Cerebellar nuclear complex (tissue), 1 donor: ENCODE measurements at places on chromosomes 13 and 19.

- no peak for DNase-seq
These were observed 15.4 kb upstream of the IRGC start for GRCh38 chr19:43700395-43701000.

DNA sequence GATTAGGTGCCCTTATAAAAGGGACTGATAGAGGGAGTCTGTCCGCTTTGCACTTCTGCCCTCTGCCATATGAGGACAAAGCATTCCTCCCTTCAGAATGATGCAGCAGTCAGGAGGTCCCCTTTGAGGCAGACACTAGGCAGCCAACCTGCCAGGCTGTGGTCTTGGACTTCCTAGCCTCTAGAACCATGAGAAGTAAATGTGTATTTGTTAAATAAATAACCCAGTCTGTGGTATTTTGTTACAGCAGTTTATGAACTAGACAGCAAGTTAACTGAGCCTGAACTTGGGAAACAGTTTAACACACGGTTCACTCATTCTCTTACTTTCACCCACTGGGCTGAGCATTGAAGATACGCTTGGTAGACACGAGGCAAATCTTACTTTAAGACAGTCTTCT lies 313.2 kb downstream of the UQCRFS1 start:
- DNase-seq, result no peak

- DNase-seq, result no peak
These were observed 10.5 kb upstream of the GJA3 start for GRCh38 chr13:20171364-20171763.

- no peak for DNase-seq
These were observed 222.8 kb downstream of the LIG4 start for GRCh38 chr13:107992542-107992941.

- DNase-seq, result no peak
These were observed 19.7 kb downstream of the EFNB2 start for GRCh38 chr13:106515635-106516254.

DNA sequence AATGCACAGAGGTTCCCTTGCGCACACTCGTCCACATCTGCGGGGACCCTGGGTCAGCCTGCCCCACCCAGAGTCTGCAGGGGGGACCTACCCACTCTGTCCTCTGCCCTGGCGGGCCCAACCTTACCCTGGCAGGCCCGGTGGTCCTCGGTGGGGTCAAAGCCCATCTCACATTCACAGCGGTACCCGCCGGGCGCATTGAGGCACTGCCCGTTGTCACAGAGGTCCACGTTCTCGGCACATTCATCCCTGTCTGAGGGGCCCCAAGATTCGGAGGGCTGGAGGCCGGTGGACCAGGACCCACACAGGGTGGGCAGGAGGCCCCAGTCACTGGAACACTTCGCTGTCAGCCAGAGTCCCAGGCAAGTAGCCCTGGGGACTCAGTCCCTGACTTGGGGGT lies 38.5 kb downstream of the FBN3 start:
- DNase-seq, result no peak

DNA sequence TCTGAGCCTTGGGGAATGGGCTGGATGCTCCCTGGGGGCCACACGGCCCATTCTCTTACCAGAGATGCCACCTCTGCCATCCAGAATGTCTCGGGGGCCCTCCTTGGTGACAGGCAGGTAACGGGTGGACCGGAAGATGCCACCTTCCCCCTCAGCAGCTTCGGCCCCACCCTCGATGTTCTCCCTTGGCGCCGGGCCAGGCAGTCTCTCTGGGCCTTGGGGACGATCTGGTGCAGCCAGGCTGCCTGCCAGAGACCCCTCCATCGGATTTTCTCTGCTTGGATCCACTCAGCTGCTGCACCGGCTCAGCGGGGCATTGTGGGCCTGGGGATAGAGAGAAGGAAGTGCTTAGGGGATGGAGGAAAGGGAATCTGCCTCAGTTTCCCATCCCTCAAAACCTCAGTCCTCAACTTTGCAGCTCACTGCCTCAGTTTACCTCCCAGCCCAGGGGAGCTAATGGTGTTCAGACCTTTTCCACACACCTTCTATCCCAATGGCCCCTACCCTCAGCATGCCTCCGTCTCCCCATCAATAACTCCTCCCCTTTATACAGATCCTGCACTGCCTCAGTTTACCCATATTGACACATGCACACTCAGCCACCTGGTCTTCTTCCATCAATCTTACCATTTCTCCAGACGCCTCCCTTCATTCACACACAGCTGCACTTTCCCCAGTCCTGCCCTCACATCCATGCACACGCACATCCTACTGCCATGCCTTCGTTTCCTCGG lies 1.5 kb downstream of the WIZ start:
- DNase-seq, result no peak
